Retinal pigment epithelial cell (primary cell): ENCODE measurements at places on chromosomes 2 and 18.

GRCh38 chr2:234823877-234824376, 127.9 kb upstream of the SH3BP4 start:
- peak; percentile 77 for DNase-seq

GRCh38 chr2:225600444-225600843, 200.9 kb downstream of the NYAP2 start:
- DNase-seq: no peak

- no peak for DNase-seq
Observed at GRCh38 chr2:10415048-10415447, 33.1 kb downstream of the ODC1 start.

- peak; percentile 87 for DNase-seq
Observed at GRCh38 chr2:98909317-98910211, 26.5 kb downstream of the CRACDL start.

GRCh38 chr2:174610243-174610995, 12.8 kb upstream of the WIPF1 start:
- DNase-seq: no peak

- DNase-seq: no peak
Observed at GRCh38 chr2:148298196-148298595, 277.3 kb downstream of the MBD5 start.

GRCh38 chr2:231715988-231716616, 7.8 kb downstream of the PTMA start:
- DNase-seq: no peak
